Stimulated activated CD8-positive, alpha-beta memory T cell treated with anti-CD3 and anti-CD28 coated beads, Interleukin-2, amount 100 ng/mL, for 1 hour (primary cell): ENCODE measurements at places on chromosomes 6 and 20.

- no peak for DNase-seq
These were observed 34.0 kb upstream of the TRAM2 start for GRCh38 chr6:52610745-52611355.

- no peak for DNase-seq
These were observed 81.6 kb upstream of the EZR start for GRCh38 chr6:158900663-158901312.

DNA sequence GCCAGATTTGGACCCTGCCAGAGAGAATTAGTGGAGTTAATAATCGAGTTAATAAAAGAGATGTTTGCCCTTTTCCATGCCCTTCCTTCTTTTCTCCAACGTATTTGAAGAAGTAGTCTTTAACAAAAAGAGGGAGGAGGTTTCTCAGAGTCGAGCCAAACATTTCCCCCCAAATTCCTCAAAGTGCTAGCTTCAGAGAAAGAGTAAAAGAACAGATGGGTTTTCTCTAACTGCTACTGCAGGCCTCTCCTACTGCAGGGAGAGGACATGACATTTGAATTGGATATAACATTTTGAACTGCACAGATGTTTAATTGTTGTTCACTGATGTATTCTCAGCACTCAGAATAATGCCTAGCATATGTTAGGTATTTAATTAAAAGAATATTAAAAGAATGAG is 25.5 kb downstream of the RWDD2A start:
- no peak for DNase-seq

GRCh38 chr6:13422681-13423221 is 64.6 kb downstream of the GFOD1 start:
- no peak for DNase-seq
